ENCODE measurements at places on chromosomes 5 and 9. TPM values are rescaled to one million over a fixed set of nuclear protein-coding genes. Genes with fewer than 3 reads are reported as not detected.
A peak's percentile ranks its signal among the peaks of the same experiment; 100 is the strongest.

Gene HAND1
- total RNA-seq, result 51.5 TPM

GRCh38 chr9:20364959-20365358, 257.3 kb downstream of the MLLT3 start:
- no peak overlapping the region for H3K27ac ChIP-seq
- no peak overlapping the region for H3K4me3 ChIP-seq
- no peaks in the 10 kb centered on the region for H3K4me1 ChIP-seq
- H3K36me3 ChIP-seq, result peaks cover 4% of the 10 kb centered on the region
- no peak for DNase-seq

Gene HMMR
- total RNA-seq, result not detected

GRCh38 chr5:160699301-160699700, 152.7 kb downstream of the ATP10B start:
- H3K27me3 ChIP-seq, result no peaks in the 10 kb centered on the region
- no peak for DNase-seq
- no peaks in the 10 kb centered on the region for H3K4me1 ChIP-seq
- H3K4me3 ChIP-seq, result no peak overlapping the region
- no peaks in the 10 kb centered on the region for H3K36me3 ChIP-seq

- no peaks in the 10 kb centered on the region for H3K27me3 ChIP-seq
- DNase-seq, result no peak
- peaks cover 83% of the 10 kb centered on the region for H3K36me3 ChIP-seq
- no peak overlapping the region for H3K4me3 ChIP-seq
- H3K27ac ChIP-seq, result no peak overlapping the region
Observed at GRCh38 chr9:137095664-137096517, 9.1 kb downstream of the MAN1B1 start.

DNA sequence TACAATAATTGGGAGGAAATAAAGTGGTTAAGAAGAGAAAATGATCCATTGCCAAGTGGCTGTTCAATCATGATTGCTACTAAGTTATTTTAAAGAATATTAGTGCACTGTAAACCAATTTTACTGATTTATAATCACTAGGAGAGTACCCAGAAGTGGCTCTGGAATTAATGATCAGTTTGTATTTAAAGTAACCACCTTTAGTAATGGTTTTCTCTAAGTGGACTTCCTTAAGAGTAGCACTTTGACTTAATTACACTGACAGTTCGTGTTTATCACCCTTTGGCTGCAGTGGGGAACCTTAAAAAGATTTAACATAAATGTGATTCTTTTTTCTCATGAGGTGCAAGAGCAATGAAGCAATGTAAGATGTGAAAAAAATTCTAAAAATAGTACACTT, 310.8 kb downstream of the CDH12 start:
- no peaks in the 10 kb centered on the region for H3K4me1 ChIP-seq
- H3K4me3 ChIP-seq, result no peak overlapping the region
- no peak for DNase-seq
- H3K36me3 ChIP-seq, result no peaks in the 10 kb centered on the region

- H3K4me3 ChIP-seq, result no peak overlapping the region
- peaks cover 16% of the 10 kb centered on the region for H3K36me3 ChIP-seq
- H3K4me1 ChIP-seq, result no peaks in the 10 kb centered on the region
- H3K27me3 ChIP-seq, result no peaks in the 10 kb centered on the region
Observed at GRCh38 chr5:38931731-38932130, 85.9 kb downstream of the OSMR start.

DNA sequence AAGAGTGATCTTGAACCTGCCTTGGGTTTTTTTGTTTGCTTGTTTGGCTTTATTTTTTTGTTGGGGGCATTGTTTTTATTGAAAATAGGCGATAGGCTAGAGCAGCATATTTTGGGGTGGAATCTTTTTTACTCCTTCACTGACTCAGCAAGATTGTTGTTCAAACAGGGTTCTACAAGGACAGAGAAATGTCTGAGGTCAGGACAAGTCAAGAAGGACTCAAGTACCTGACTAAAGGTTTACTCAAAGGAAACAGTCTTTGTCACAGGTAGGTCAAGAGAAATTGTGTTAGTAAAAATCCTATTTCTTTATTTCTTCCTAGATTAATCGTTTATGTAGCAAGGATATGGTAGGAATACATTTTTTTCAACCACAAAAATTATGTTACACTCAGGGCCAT, 1564.0 kb upstream of the CDH9 start:
- DNase-seq, result no peak
- H3K4me1 ChIP-seq, result no peaks in the 10 kb centered on the region
- no peak overlapping the region for H3K27ac ChIP-seq
- no peaks in the 10 kb centered on the region for H3K36me3 ChIP-seq
- no peaks in the 10 kb centered on the region for H3K27me3 ChIP-seq

DNA sequence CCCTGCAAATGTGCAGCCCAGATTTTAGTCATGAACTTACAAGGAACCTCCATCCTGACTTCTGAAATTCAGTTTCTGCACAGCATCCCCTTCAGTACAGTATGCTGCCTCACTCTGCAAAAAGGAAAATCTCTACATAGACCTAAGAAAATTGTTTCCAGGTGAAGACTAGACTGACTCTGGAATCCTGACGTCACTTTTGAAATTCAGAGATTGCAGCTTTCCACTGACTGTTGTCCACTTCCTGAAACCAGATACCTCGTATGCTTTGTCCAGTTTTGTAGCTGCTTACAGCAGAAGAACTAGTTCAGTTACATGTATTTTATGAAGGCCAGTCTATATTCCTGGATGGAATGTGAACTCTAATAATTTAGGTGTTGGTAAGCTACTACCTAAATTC, 629.3 kb upstream of the ST8SIA4 start:
- H3K36me3 ChIP-seq, result no peaks in the 10 kb centered on the region
- H3K4me1 ChIP-seq, result no peaks in the 10 kb centered on the region
- no peak for DNase-seq

Gene IER5L
- 9.3 TPM for total RNA-seq

- H3K27me3 ChIP-seq, result no peaks in the 10 kb centered on the region
- no peak overlapping the region for H3K27ac ChIP-seq
- no peaks in the 10 kb centered on the region for H3K36me3 ChIP-seq
- no peak for DNase-seq
- H3K4me3 ChIP-seq, result no peak overlapping the region
Observed at GRCh38 chr5:40480392-40480791, 199.3 kb upstream of the PTGER4 start.

Gene GARNL3
- 28.0 TPM for total RNA-seq

- H3K27ac ChIP-seq, result no peak overlapping the region
- no peak for DNase-seq
- no peaks in the 10 kb centered on the region for H3K36me3 ChIP-seq
- no peaks in the 10 kb centered on the region for H3K27me3 ChIP-seq
- no peaks in the 10 kb centered on the region for H3K4me1 ChIP-seq
- no peak overlapping the region for H3K4me3 ChIP-seq
Observed at GRCh38 chr9:127353882-127354281, 43.1 kb upstream of the SLC2A8 start.

DNA sequence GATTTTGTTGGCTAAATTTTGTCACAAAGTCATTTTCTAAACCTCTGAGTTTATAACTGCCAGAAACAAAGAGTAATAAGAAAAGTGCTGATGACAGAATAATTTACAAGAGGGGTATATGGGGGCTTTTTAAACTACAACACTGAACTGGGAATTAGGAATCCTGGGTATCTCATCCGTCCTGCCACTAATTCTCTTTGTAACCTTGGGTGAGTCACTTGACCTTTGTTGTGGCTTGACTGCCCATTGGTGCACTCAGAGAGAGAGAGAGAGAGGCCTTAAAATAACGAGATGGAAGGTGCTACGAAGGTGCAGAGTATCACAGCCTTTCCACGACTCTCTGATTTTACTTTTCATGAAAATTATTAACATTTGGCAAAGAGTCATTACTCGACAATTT, 130.3 kb upstream of the CNTLN start:
- no peak overlapping the region for H3K4me3 ChIP-seq
- peaks cover 6% of the 10 kb centered on the region for H3K4me1 ChIP-seq
- no peaks in the 10 kb centered on the region for H3K27me3 ChIP-seq
- H3K36me3 ChIP-seq, result no peaks in the 10 kb centered on the region

- H3K27ac ChIP-seq, result no peak overlapping the region
- H3K27me3 ChIP-seq, result no peaks in the 10 kb centered on the region
- no peak for DNase-seq
- H3K4me3 ChIP-seq, result no peak overlapping the region
- H3K4me1 ChIP-seq, result no peaks in the 10 kb centered on the region
- no peaks in the 10 kb centered on the region for H3K36me3 ChIP-seq
Observed at GRCh38 chr9:30970812-30971211, 1413.6 kb upstream of the ACO1 start.

DNA sequence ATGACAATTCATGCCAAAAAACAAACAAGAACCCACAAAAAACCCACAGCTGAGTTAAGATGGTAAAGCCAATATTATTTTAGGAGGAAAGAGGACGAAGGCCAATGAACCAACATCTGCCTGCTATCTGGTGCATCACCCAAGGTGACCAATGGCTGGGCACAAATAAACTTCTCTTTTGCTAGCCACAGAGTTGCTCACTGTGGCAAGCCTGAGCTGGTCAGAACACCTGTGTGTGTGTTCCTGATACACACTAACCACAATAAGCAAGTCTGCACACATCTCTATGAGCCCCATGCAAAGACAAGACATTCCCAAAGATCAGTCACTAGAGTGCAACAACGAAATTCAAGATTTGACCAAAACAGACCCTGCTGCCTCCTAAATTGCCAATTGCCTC, 63.1 kb downstream of the RNF38 start:
- H3K4me1 ChIP-seq, result no peaks in the 10 kb centered on the region
- H3K27me3 ChIP-seq, result no peaks in the 10 kb centered on the region
- H3K36me3 ChIP-seq, result peaks cover 3% of the 10 kb centered on the region
- H3K27ac ChIP-seq, result no peak overlapping the region

DNA sequence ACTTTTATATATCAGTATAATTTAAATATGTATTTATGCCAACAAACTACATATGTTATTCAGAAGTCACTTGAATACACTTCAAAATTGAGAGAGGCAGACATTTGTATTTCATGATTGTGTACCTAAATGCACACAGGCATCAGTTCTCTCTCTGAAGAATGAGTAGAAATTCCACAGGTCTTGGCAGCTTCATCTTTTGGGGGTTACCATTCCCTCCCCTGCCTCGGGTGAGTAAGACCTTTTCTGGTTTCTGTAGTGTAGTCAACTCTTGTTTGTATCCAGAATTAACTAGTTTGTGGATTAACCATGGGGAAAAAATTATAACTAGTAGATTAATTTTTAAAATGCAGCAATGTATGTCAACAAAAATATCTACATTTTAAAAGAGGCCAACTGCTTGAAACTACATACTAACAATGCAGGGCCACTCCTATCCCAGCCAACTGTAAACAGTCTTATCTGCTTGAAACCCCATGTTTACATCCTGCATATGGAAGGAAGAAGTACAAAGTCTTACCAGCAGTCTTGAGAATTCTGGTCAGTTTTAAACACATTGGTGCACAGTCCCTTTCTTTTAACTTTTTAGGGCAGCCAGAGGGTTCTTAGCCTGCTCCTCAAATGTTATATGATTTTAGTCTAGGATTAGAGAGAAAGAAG, 339.6 kb upstream of the KIF2A start:
- no peaks in the 10 kb centered on the region for H3K36me3 ChIP-seq
- H3K27me3 ChIP-seq, result no peaks in the 10 kb centered on the region
- H3K27ac ChIP-seq, result no peak overlapping the region
- no peak overlapping the region for H3K4me3 ChIP-seq
- H3K4me1 ChIP-seq, result no peaks in the 10 kb centered on the region

Gene AUH
- 28.2 TPM for total RNA-seq

- DNase-seq, result no peak
- no peak overlapping the region for H3K27ac ChIP-seq
- no peaks in the 10 kb centered on the region for H3K4me1 ChIP-seq
- no peaks in the 10 kb centered on the region for H3K36me3 ChIP-seq
- H3K4me3 ChIP-seq, result no peak overlapping the region
Observed at GRCh38 chr5:144100702-144101101, 69.8 kb downstream of the YIPF5 start.

DNA sequence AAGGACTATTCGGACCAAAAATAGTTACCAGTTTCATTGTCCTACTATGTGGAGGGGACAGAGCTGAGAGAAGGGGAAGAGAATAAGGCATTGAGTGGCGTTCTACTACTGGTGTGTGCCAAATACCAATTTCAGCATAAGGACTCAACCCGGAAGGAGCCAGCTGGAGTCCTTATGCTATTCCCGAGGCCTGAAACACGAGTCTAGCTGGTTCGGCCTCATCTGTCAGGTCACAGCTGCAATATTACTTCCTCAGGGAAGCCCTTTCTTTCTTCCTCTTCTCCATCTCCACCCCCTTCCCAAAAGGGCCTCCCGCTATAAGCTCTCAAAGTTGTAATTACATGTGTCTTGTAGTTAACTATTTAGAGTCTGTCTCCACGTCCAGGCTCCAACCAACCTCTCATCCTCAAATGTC, 20.5 kb upstream of the FER start:
- peak overlapping the region; percentile 88 for H3K27ac ChIP-seq
- DNase-seq, result peak; percentile 69
- H3K4me1 ChIP-seq, result no peaks in the 10 kb centered on the region
- no peaks in the 10 kb centered on the region for H3K36me3 ChIP-seq

Gene TRIM36
- 1.1 TPM for total RNA-seq

- H3K27me3 ChIP-seq, result no peaks in the 10 kb centered on the region
- no peaks in the 10 kb centered on the region for H3K4me1 ChIP-seq
- H3K4me3 ChIP-seq, result no peak overlapping the region
Observed at GRCh38 chr5:122723606-122724352, 51.1 kb upstream of the SNX2 start.

Gene UHRF2
- total RNA-seq, result 49.1 TPM

DNA sequence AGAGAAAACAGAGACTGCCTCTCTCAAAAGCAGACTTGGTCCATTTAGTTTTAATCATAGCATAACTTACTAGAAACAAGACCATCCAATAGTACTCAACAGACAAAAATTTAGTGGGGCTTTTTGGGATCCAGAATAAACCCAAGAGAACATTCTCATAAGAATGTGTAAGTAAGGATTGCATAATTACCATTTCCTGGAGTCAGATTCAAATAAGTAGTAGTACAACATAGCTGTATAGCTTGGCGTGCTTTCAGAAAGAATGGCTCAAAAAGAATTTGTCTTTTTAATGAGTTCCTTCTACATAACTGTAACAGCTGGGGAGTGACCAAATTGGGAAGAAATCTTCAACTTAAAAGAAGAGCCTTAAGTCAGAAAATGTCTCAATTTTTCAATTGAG, 145.4 kb downstream of the DENND1A start:
- no peaks in the 10 kb centered on the region for H3K36me3 ChIP-seq
- no peak overlapping the region for H3K27ac ChIP-seq
- no peaks in the 10 kb centered on the region for H3K27me3 ChIP-seq
- no peaks in the 10 kb centered on the region for H3K4me1 ChIP-seq
- DNase-seq, result no peak

Gene FOXD4
- not detected for total RNA-seq

DNA sequence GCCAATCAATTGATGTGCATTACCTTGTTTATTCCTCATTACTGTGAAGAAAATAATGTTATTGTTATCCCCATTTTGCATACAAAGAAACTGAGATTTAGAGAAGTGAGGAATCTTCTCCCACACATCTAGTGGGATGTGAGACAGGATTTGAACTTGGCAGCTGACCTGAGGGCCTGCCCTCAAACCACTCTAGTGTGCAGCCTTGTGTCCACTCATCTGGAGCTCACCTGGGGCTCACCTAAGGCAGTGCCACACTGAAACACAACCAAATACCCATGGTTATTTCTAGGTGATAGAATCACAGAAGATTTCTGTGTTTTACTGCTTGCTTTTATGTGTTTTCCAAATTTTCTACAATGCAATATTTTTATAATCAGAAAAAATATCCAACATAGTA, 94.7 kb upstream of the SAP30L start:
- DNase-seq, result no peak
- H3K36me3 ChIP-seq, result no peaks in the 10 kb centered on the region

Gene GKAP1
- total RNA-seq, result 21.3 TPM

- H3K4me1 ChIP-seq, result peaks cover 33% of the 10 kb centered on the region
- DNase-seq, result no peak
- no peaks in the 10 kb centered on the region for H3K36me3 ChIP-seq
- no peak overlapping the region for H3K27ac ChIP-seq
- H3K27me3 ChIP-seq, result no peaks in the 10 kb centered on the region
Observed at GRCh38 chr5:138841531-138841930, 33.6 kb downstream of the LRRTM2 start.

Gene LCN9
- total RNA-seq, result not detected

All from sigmoid colon (tissue), 7 donors.